Liver (tissue), 10 donors: ENCODE measurements at places on chromosomes 12 and 14. TPM values are rescaled to one million over a fixed set of nuclear protein-coding genes. Genes with fewer than 3 reads are reported as not detected.

Gene GLS2
- 53.8 TPM for total RNA-seq

Gene KLRC2
- 0.19 TPM for total RNA-seq

GRCh38 chr12:22656831-22657230 is 31.9 kb downstream of the ETNK1 start:
- H3K27ac ChIP-seq, result no peak overlapping the region
- no peaks in the 10 kb centered on the region for H3K27me3 ChIP-seq
- no peaks in the 10 kb centered on the region for H3K36me3 ChIP-seq
- DNase-seq, result no peak
- no peak overlapping the region for H3K4me3 ChIP-seq

DNA sequence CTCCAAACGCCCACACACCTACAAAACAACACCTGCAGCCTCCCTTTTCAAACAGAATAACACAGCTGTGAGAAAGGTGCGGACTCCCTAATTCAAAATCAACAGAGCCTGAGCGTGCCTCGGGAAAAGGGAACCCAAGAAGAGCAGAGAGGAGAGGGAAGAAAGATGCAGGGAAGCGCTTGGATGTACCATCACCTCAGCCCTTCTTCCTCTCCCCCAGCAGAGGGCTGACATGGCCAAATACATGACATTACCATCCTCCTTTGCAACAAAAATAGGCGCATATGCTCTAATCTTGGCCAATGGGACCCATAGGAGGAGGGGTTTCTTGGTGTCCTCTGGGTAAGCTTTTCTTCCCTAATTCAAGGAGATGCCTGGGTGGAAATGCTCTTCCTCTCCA is 78.0 kb downstream of the CPSF2 start:
- DNase-seq, result no peak
- H3K27ac ChIP-seq, result no peak overlapping the region
- H3K27me3 ChIP-seq, result no peaks in the 10 kb centered on the region
- H3K4me3 ChIP-seq, result no peak overlapping the region
- H3K4me1 ChIP-seq, result no peaks in the 10 kb centered on the region

DNA sequence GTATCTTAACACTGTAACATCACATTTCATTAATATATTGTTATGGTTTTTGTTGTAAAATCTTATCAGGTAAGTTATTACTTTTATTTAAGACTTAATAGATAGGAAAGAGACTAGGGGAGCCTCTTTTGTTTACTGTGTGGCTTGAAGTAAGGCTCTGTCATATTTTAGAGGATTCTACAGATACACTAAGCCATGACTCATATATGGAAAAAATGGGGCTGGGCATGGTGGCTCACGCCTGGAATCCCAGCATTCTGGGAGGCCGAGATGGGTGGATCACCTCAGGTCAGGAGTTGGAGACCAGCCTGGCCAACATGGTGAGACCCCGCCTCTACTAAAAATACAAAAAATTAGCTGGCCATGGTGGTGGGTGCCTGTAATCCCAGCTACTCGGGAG is 23.6 kb upstream of the NPFF start:
- no peaks in the 10 kb centered on the region for H3K4me1 ChIP-seq
- peaks cover 3% of the 10 kb centered on the region for H3K36me3 ChIP-seq
- no peak overlapping the region for H3K4me3 ChIP-seq

GRCh38 chr14:50675597-50675996 is 7.5 kb upstream of the SAV1 start:
- no peaks in the 10 kb centered on the region for H3K27me3 ChIP-seq
- no peaks in the 10 kb centered on the region for H3K4me1 ChIP-seq
- no peak overlapping the region for H3K27ac ChIP-seq
- DNase-seq, result no peak
- H3K4me3 ChIP-seq, result no peak overlapping the region
